ENCODE measurements at places on chromosomes 6 and 20. TPM values are rescaled to one million over a fixed set of nuclear protein-coding genes. Genes with fewer than 3 reads are reported as not detected.

The SLC17A4 gene
- 3.6 TPM for total RNA-seq

GRCh38 chr6:33147807-33148666, 44.2 kb downstream of the COL11A2 start:
- DNase-seq, result no peak

DNA sequence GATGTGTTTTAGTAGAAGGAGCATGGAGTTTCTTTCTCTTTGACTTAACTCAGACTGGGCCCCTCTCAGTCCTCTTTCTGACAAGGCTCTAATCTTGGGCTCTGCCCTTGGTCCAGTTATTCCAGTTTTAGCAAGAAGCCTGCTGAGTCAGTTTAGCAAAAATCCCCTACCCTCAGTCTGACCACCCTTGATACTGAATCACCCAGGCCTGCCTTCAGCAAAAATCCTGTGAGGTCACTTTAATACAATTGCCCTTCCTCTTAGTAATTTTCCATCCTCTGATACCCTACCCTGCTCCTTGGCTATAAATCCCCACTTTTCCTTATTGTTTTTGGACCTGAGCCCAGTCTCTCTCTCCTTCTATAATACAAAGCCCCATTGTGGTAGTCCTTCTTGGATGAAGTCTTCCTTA, 326.7 kb upstream of the NOX3 start:
- DNase-seq, result no peak

DNA sequence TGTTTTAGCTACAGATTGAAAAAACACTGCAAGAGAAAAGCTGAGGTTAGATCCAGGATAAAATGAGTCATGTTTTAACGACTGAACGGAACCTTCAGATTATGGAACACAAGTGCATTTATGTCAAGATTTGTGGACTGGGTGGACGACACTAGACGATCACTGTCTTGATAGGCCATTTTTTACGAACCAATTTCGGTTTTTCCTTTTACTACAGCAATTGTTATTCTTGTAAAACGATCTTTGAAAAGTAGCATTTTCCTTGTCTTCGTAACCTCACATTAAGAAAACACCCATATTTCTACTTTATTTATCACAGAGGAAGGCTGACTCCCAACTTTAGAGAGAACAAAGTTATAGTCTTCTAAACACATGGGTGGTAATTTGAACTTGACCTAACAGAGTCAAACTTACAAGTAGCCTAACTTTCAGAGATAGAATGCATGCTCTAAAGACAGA, 294.2 kb upstream of the TCF21 start:
- no peak for DNase-seq
